ENCODE measurements at places on chromosomes 2 and 18.
A peak's percentile ranks its signal among the peaks of the same experiment; 100 is the strongest.

- DNase-seq, result no peak
These were observed 323.3 kb downstream of the TRIB2 start for GRCh38 chr2:13040043-13040442.

- DNase-seq, result no peak
These were observed 602.0 kb upstream of the PKDCC start for GRCh38 chr2:41445865-41446264.

DNA sequence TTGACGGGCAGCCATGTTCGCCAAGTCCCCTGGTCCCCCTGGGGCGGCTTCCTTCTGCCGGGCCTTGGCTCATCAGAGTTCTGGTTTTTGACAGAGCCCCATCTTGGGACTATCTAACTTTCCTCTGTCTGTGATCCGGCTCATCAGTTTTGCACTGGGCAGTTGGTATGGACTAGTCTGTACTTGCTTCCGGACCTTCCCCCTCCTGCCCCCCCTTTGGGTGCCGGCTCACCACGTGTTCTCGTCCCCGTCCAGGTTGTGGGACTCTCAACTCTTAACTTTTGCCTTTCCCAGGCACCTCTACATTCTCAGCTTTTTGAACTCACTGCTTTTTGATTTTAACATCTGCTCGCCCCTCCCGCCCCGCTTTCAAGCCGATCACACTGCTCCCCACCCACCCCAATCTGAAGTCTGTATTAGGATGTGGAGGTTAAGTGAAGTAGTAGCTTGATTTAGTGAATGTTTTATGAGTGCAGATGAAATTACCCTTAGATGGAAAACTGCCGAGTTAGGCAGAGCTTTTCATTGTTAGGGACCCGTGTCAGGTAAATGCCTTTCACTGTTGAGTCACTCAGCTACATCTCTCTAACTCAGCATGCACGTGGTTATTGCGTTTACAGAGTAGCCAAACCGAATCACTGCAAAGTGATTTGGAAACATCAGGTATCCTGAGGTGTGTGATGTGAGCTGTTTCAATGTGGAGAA is 874 bp downstream of the WDR43 start:
- peak; percentile 61 for DNase-seq

DNA sequence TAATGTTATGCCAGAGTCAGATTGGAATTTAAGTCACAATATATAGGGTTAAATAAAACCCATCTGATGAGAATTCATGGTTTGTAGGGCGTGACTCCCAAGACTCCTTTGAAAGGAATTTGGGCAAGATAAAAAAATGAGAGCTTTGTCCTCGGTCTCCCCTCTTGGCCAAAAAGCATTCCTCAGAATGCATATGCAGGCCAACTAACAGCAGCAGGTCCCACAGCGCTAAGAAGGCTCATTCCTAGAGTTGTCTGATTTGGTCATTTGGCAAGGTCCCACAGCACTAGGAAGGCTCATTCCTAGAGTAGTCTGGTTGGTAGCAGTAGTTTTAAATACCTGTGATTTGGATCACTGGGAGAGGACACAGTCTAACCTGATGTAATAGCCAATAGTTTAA is 106.3 kb upstream of the B3GNT2 start:
- no peak for DNase-seq

GRCh38 chr18:61697306-61697909 is 195.4 kb downstream of the RNF152 start:
- DNase-seq, result no peak

DNA sequence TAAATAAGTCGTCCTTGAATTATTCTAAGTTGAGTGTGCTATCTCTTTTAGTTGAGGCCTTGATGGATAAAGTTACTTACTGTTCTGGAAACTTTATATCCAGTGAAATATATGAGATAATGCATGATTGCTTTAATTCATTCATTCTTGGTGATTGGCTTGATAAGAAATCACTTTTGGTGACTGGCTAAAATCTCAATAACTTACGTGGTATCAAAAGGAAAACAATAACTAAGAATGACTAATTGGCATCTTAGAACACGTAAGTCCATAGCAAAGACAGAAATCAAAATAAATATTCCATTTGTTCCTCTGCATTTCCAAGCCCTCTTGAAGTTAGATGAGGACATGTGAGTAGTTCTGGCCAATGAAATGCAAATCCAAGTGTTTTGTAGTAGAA is 251.6 kb downstream of the NUP35 start:
- no peak for DNase-seq

GRCh38 chr2:232210306-232210705 is 168.2 kb upstream of the ALPP start:
- DNase-seq, result no peak

DNA sequence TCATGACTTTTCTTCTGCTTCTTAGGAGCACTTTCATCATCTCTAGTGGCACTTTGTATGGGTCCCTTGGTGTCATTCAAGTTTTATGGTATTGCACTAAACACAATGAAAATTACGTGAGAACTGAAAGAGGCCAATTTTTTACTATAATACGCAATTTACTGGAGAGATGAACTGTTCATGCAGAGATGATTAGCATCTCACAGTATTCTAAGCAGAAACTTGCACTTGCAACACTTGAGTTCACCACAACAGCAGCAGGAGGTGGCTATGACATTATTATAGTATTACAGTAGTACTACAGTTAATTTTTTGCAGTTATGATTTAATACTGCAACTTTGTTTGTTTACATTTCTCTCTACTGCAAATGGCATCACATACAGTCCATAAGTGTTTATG is 793.1 kb upstream of the CRIM1 start:
- DNase-seq, result no peak

DNA sequence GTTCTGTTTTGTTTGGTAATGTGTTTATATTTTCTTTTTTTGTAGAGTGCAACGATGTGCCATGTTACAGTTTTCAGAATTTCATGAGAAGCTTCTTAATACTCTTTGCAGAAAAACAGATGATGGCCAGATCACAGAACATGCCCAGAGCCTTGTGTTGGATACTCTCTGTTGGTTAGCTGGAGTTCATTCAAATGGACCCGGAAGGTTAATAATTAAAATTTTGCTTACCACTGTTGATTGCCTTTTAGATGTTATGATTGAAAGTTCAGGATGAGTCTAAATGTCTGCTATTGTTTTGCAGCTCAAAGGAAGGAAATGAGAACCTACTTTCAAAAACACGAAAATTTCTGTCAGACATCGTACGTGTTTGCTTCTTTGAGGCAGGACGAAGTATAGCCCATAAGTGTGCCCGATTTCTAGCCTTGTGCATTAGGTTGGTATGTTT is 85.2 kb downstream of the BIRC6 start:
- DNase-seq, result no peak

- DNase-seq, result no peak
These were observed 63.9 kb downstream of the TMEM131 start for GRCh38 chr2:97931858-97932225.

GRCh38 chr2:49021271-49021670 is 133.0 kb downstream of the FSHR start:
- DNase-seq, result no peak

DNA sequence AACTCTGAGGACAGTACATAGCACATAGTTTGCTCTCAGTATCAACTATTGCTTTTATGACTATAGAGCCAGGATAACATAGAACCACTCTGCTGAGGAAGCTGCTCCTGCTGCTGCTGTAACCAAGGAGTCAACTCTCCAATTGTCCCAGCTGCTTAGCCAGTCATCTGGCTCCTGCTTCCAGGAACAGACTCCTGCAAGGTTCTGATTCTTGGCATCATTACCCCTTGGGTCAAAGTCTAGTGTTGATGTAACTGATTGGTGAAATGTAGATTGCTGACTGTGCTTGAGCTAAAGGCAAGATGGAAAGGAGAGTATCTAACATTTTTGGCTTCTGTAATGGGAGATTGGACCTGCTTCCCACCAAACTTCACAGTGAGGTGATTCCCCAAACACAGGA is 261.9 kb upstream of the FSHR start:
- no peak for DNase-seq

- peak; percentile 46 for DNase-seq
These were observed 19.8 kb downstream of the SLC4A1AP start for GRCh38 chr2:27683390-27684071.

- peak; percentile 41 for DNase-seq
These were observed 94.2 kb upstream of the FSHR start for GRCh38 chr2:49248506-49248905.

DNA sequence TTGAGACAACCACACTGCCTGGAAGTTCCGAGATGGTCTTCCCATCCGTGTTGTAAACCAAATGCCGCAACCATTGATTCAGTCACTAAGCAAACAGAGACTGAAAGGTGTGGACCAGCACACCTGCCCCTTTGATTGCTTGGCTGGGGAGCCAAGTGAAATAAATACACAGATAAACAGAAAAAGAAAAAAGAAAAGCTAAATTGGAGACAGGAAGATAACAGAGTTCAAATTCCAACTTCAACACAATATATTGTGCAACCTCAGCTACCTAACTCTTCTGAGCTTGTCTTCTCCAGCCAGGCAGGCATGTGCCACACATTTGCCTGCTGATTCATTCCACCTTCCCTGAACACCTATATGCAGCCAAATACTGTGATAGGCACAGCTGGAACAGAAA is 110.9 kb downstream of the PID1 start:
- no peak for DNase-seq

GRCh38 chr2:205020673-205021072 is 475.4 kb downstream of the PARD3B start:
- no peak for DNase-seq

DNA sequence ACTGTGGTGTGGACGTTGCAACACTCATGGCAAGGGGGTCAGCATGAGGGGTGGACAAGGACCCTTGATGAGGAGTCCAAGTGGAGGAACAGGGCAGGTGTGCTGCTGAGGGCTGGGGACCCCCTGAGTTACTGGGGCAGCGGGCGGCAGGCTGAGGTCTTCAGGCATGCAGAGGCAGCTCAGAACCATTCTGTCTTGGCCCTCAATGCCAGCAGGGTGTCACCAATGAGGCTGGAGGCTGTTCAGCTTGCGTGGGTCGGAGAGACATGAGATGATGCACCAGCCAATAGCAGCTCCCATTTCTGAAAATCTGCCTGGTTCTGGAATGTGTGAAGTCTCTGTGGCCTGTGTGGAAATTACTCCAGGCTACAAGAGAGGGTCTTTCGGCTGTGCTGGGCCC is 105.4 kb downstream of the INHBB start:
- DNase-seq, result no peak

DNA sequence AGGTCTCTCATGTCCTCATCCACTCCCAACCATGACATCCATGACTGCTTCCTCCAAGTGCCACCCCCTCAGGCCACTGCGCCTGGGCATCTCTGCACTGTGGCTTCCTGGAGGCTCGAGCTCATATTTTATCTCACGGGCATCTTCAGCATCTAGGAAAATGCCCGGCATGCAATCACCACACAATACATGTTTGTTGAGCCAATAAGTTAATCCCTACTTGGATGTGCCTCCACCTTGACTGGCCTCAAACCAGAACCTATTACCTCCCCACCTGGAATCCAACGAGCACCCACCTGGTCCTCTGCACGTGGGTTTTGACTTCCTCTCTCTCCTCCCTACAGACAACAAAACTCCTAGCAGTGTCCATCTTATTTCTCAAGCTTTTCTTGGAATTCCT is 198.9 kb upstream of the REV1 start:
- no peak for DNase-seq

GRCh38 chr2:127463155-127463991 is 45.1 kb downstream of the PROC start:
- DNase-seq, result no peak

DNA sequence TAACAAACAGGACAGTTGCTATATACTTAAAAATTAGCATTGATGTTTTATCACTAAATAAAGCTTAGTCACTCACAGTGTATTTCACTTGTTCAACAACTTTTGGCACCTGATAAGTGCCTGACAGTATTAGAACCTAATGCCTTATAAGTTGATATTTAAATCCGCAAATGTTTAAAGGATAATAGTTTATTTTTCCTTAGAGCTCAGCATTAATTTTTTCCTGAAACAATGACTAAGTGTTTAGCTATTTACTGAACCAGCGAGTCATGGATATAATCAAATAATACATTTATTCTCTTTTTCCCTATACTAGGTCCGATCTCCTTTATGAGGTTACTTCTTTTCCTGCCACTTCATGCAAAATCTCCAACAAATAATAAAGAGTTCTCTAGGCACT is 146.0 kb upstream of the PGAP1 start:
- DNase-seq, result no peak

- DNase-seq, result no peak
These were observed 74.4 kb downstream of the UBE2E3 start for GRCh38 chr2:181054843-181055242.

- no peak for DNase-seq
These were observed 214.5 kb downstream of the IRS1 start for GRCh38 chr2:226585130-226585561.

GRCh38 chr2:147679955-147680531 is 164.8 kb upstream of the ACVR2A start:
- no peak for DNase-seq

DNA sequence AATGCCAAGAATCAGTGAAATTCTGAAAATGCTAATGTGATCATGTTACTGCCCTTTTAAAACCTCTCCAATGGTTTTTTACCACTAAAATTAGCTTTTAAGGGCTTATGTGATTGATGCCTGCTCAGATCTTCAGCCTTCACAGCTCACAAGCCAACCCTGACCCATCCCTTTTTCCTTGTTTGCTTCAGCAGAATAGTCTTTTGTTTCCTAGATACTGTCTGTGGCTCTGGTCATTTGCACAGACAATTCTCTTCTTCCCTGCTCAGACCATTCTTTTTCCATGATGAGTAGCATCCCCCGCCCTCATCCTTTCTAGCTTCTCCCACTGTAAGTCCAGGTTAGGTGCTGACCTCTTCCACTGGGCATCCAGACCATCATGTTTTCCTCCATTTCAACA is 164.9 kb upstream of the NT5C1B start:
- no peak for DNase-seq

GRCh38 chr2:189681903-189682302 is 7.4 kb downstream of the ANKAR start:
- DNase-seq, result no peak

DNA sequence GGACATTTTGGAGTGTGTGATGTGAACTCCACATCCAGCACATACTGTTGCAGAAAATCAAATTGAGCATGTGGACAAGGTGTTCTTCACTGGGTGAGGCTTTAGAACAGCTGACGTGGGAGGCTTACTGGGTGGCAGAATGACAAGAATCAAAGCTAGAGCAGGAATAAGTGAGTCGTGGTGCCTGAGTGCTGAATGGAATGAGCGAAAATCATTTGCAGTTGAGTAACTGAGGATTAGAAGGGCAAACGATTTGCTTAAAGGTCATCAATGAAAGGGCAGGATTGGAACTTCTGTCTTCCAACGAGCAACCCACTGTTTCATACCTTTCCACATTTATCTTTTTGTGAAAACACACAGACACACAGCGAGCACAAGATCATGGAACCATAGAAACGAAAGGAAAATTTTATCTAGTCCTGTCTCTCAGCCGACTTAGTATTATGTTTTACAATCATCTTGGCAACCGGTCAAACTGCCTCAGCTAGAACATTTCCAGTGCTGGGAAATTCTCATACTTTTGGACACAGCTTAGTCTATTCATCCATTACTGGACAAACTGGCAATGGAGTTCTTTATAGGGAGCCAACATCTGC is 7.2 kb upstream of the DAW1 start:
- DNase-seq, result no peak

DNA sequence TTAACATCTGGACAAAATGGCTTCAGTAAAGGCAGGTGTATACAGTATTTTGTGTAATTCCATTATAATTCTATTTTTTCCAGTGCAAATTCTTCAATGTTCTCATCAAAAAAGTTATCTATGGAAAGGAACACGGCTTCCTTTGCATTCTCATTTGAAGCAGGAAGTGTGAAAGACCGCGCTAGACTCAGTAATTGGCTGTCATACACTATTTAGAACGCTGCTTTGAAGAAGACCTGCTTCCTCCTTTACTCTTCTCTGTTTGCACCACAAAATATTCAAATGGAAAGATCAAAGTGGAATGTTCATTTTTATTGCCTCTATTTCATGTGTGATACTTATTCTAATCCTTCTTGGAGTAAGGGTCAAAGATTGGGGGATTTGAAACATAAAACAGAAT is 883.7 kb downstream of the TSN start:
- no peak for DNase-seq
